Upper lobe of left lung (tissue), 6 donors: ENCODE measurements at places on chromosomes 3 and 15. TPM values are rescaled to one million over a fixed set of nuclear protein-coding genes. Genes with fewer than 3 reads are reported as not detected.

PP2D1 gene
- not detected for total RNA-seq

CEP19 gene
- total RNA-seq, result 9.0 TPM

- no peak for DNase-seq
- H3K27me3 ChIP-seq, result no peaks in the 10 kb centered on the region
- no peak overlapping the region for H3K27ac ChIP-seq
- peaks cover 6% of the 10 kb centered on the region for H3K4me1 ChIP-seq
Measured at GRCh38 chr3:179076243-179077027, 4.8 kb upstream of the ZMAT3 start.

GRCh38 chr3:173214576-173214975 lies 73.5 kb upstream of the SPATA16 start:
- DNase-seq, result no peak
- H3K4me1 ChIP-seq, result no peaks in the 10 kb centered on the region
- H3K36me3 ChIP-seq, result no peaks in the 10 kb centered on the region
- H3K27me3 ChIP-seq, result no peaks in the 10 kb centered on the region
- H3K4me3 ChIP-seq, result no peak overlapping the region

DNA sequence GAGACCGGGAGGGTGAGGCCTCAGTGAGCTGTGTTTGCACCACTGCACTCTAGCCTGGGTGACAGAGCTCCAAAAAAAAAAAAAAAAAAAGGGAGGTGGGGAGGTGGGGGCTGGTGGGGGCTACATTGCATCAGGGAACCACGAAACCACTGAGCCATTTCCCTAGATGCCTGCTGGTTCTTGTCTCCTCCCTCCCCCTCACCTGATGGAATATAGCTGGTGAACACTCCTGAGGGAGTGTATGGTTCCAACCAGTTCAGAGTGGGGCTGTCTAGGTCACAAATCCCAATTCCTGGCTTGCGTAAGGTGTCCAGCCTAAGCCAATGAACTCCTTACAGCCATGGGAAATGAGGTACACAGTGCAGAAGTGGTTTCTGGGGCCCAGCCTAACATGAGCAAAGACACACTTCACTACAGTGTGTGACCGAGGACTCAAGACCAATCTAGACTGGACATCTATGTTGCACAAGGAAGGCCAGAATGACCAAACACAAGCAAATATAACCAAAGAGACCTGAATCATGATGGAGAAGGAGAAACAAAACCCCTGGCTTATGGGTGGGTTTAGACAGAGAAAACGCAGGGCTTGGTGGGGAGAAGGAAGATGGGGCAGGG lies 39.1 kb upstream of the OSBPL11 start:
- DNase-seq, result no peak
- H3K36me3 ChIP-seq, result no peaks in the 10 kb centered on the region
- no peak overlapping the region for H3K4me3 ChIP-seq
- no peaks in the 10 kb centered on the region for H3K27me3 ChIP-seq
- H3K27ac ChIP-seq, result no peak overlapping the region

DNA sequence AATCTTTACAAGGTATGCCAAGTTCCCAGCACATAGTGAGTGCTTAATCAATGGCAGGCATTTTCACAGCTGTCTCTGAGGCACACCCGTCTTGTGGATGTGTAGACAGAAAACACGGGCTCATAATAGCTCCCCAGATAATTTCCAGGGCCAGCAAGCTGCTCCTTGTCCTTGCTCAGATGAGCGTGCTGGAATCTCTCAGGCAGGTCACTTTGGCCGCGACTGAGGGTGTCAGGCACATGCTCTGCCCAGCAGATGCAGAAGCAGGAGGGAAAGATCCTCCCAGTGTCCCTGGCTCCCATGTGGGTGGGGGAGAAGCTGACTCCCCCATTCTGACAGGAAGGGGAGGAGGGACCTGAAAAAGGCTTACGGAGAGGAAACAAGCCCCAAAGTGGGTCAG lies 35.6 kb upstream of the SLC6A1 start:
- no peak overlapping the region for H3K4me3 ChIP-seq
- peaks cover 12% of the 10 kb centered on the region for H3K4me1 ChIP-seq
- DNase-seq, result no peak
- H3K27me3 ChIP-seq, result no peaks in the 10 kb centered on the region
- no peak overlapping the region for H3K27ac ChIP-seq
- no peaks in the 10 kb centered on the region for H3K36me3 ChIP-seq
